ENCODE measurements at places on chromosomes 5 and 9. TPM values are rescaled to one million over a fixed set of nuclear protein-coding genes. Genes with fewer than 3 reads are reported as not detected.

GRCh38 chr5:167503926-167504720 lies 787.3 kb upstream of the WWC1 start:
- no peak for DNase-seq

- DNase-seq, result no peak
These were observed 11.5 kb upstream of the ABO start for GRCh38 chr9:133286523-133286922.

DNA sequence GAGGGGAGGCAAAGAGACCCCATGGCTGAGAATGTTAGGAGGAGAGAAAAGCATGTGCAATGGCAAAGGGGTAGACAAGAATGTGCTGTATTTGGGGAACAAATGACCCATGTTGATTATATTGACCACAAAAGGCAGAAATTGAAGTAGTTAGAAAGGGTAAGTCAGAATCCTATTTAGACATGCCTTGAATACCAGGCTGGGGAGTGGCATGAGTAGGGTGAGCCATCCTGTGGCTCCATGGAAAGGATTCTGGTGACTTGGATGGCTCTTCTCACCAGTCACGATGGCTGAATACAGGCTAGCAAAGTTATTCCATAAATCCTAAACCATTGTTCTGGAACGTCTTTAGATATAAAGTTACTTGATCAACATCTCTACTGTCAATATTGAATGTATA lies 73.4 kb upstream of the MEF2C start:
- no peak for DNase-seq

GRCh38 chr5:74622122-74622521 lies 18.4 kb downstream of the ENC1 start:
- DNase-seq, result no peak

- DNase-seq, result no peak
These were observed 13.4 kb upstream of the LTC4S start for GRCh38 chr5:179780362-179780761.

DNA sequence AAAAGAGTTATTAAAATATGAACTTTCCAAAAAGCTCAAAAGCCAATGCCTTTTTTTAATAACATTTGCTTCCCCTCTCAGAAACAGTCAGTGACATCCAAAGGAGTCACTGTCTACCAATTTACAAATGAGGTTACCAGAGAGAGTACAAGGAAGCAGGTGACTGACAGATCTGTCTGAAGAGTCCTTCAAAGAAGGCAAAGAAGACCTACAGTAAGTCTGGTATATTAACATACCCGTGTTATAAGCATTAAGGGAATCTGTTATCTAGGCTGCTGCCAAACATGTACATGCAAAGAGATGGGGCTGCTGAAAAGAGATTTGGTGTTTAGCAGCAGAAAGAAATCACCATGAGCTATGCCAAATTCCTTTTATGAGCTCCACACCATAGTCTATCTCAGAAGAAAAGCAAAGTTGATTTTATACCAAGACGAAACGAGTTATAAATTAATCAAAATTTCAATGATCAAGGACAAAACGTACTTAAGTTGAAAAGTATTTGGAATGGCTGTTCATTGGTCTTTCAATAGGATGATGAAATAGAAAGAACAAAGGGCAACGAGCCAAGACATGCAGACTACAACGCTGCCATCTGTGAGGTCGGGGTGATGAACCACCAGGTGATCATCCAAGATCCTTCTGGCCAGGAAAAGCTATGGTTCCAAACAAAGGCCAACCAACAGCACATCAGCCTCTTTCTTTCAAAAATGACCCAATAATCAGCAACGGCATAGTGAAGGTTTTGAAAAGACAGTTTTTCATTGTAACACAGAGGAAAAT lies 8.1 kb downstream of the PRELID2 start:
- DNase-seq, result no peak

GRCh38 chr9:109627042-109627441 lies 128.9 kb upstream of the PTPN3 start:
- no peak for DNase-seq

DNA sequence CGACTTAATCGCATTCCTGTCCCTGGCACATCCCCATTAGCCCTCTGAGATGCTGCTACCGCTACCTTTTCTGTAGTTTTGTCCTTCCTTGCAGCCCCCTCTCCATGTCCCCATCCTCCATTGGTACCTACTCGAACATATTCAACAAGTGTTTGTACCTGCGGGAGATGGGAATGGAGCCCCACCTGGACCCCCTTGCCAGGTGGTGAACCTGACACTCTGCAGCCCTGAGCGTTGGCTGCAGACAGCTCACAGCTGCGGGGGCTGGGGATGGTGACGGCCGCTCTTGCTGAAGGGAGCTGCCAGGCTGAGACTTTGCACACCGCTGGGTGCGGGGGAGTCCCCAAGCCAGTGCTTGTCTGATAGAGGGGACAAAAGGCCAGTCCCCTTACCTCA lies 96.3 kb upstream of the DAP start:
- no peak for DNase-seq

- DNase-seq, result no peak
These were observed 238.4 kb downstream of the ARRDC3 start for GRCh38 chr5:91144491-91145332.

DNA sequence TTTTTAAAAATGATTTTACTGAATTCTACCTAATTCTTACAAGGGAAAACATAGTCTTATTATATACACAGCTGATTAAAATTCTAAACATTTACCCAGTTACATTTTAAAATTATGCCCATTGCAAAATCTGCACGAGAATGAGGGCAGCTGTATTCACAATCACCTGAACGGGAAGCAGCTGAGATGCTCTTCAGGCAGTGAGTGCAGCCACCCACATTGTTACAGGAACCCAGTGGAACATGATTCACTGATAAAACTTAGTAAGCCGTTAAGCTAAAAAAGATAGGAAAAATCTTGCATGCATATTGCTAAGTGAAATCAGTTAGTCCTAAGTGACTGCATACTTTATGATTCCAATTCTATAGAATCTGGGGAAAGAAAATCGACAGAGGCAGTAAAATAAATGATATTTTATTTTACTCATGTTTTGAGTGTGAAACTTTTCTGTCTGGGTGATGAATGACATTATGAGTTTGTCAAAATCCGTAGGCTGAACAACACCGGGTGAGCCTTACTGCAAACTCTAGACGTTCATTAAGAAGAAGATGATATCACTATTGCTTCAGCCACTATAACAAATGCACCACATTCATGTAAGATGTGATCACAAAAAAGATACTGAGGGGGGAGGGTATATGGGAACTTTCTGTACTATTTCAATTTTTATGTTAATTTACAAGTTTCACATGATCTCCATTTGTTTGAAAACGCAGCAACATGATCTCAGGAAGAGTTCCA lies 39.1 kb upstream of the FLT4 start:
- DNase-seq, result no peak

GRCh38 chr9:20208961-20209371 lies 413.3 kb downstream of the MLLT3 start:
- DNase-seq, result no peak

GRCh38 chr5:83552275-83552674 lies 80.7 kb downstream of the VCAN start:
- no peak for DNase-seq

DNA sequence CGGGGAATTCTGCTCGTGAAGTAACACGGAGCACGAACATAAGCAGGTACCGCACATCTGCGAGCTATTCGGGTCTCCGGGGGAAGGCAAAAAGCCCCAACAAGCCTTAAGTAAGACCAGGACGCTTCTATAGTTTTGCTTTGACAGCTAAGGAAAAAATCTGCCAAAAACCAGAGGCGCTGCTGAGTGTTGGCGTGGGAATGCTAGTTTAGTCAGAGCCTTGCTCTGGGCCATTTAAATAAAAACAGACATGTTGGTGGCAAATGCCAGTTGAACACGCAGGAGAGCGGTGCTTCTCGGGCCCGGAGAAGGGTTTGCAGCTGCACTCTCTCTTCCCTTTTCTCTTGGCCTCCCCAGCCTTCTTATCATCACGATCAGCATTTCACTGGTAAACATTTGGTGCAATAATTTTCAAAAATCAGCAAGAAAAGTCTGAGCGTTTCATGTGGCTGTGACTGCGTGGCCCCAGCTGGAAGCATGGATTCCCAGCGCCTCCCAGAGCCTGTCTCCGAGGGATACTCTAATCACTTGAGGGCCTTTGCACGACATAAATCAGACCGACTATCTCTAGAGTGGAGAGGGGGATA lies 6.4 kb upstream of the NOTCH1 start:
- peak; percentile 79 for DNase-seq

DNA sequence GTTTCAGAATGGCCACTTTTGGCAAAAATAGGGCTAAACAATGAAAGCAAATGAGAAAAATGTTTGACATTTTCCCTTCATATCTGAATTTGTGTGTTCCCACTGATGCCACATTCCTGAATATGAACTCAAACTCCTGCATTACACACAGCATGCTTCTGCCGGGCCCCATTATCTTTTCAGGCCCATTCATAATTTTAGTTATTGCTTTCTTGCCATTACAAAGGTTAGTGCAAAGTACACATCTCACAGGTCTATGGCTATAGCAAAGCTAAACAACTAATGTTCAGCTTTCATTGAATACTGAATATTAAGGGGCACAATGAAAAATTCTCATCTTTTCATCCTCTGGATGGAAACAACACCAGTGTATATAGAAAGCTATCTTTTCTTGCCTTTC lies 568.9 kb upstream of the ZNF608 start:
- no peak for DNase-seq

DNA sequence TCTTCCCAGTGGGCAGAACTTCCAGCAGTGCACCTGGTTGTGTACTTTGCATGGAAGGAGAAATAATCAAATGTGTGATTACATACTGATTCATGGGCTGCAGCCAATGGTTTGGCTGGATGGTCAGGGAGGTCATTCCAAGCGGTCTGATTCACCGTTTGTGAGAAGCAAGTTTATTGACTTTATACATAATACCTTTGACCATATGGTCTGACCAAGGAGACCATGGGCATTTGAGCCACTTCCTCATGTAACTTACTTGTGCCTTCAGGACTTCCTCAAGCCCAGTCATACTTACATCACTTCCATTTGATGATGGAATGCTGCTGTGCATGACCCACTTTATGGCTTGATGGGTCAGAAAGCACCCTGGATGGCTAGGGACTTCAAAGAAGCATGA lies 41.1 kb downstream of the DAP start:
- peak; percentile 97 for DNase-seq

- DNase-seq, result no peak
These were observed 494 bp downstream of the ASTN2 start for GRCh38 chr9:117414220-117414905.

- DNase-seq, result no peak
These were observed 97.8 kb downstream of the MED10 start for GRCh38 chr5:6280425-6281100.

- DNase-seq, result no peak
These were observed 169.0 kb downstream of the FBXL17 start for GRCh38 chr5:108212775-108213346.

DNA sequence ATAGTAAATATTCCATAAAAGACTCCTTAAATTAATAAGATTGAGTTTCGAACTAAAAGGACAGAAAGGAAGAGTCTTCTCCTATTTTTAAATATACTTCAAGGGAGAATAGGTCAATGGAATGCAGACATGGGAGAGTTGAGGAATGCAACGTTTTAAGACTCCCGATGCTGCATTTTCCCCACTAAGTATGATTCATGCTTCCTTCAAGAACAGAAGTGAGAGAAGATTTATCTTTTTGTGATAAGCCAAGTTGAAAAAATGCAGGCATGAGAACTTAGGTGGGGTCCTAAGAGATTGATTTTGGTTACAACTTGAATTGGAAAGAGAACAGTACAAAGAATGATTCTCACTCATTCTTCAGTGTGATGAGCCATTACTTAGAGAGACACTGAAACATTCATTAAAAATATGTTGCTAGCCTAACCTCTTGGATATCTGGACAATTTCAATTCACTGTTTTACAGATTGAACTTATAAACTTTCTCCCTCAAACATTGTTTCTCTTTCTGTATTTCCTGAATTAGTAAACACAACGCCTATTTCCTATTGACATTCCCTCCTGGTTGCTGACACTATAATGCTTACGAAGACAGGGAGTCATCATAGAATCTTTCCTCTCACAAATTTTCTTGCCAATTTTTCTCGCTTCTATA lies 1666.1 kb upstream of the WWC1 start:
- DNase-seq, result no peak

DNA sequence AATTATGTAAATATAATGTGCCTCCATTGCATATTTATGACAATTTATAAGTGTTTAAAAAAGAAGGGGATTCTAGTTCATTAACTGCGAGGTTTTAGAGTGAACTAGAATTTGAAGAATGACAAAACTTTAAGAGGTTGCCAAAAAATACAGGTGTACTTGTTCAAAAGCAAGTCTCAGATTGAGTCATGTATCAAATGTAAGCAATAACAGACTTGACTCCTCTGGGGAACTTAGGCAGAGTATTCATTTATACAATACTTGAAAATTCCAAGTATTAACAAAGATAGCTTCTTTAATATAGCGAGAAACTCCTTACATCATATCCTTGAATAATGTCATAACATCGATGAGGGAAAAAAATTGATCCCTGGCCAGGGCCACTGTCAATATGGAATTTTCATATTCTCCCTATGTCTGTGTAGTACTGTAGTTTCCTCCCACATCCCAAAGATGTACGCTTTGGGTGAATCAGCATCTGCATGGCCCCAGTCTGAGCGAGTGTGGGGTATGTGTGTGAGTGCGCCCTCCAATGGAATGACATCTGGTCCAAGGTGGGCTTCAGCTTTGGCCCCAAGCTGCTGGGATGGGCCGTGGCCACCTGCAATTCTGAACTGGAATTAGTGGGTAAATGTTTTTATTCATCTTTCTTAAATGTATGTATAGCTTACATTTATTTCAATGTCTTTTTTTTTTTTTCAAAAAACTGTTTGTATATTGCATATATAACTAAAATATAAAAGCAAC lies 70.1 kb downstream of the RIC1 start:
- DNase-seq, result no peak

GRCh38 chr5:645421-645820 lies 33.3 kb downstream of the CEP72 start:
- DNase-seq, result no peak

DNA sequence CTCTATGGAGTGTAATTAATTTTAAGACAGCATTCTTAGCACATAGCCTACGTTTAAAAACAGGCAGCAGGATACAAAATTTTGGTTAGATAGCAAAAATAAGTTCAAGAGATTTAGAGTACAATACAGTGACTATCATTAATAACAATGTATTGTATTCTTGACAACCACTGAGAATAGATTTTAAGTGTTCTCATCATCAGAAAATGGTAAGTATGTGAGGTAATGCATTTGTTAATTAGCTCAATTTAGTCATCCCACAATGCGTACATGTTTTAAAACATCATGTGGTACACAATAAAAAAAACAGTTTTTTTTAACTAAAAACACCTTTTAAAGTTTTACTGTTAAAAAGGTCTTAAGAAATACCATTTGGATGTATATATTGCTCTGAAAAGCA lies 94.2 kb downstream of the MUSK start:
- no peak for DNase-seq

- DNase-seq, result no peak
These were observed 44.8 kb upstream of the BNC2 start for GRCh38 chr9:16915126-16915831.

- no peak for DNase-seq
These were observed 76.4 kb downstream of the NTNG2 start for GRCh38 chr9:132238026-132238972.

EPB41L4A gene
- total RNA-seq, result 0.07 TPM

CHSY3 gene
- not detected for total RNA-seq

SPINK4 gene
- total RNA-seq, result not detected

LCN12 gene
- total RNA-seq, result 0.39 TPM

ANKRD20A1 gene
- total RNA-seq, result not detected

OR1Q1 gene
- not detected for total RNA-seq

FOXD1 gene
- total RNA-seq, result 39.2 TPM

CCL27 gene
- total RNA-seq, result 0.88 TPM

CBY3 gene
- not detected for total RNA-seq

Measured in HFFc6 (cell line).